ENCODE measurements at places on chromosomes 4 and X.

GRCh38 chrX:6852869-6853268, 294.6 kb upstream of the STS start:
- no peak for DNase-seq

- DNase-seq = peak; percentile 24
These were observed 114.5 kb upstream of the RBPJ start for GRCh38 chr4:26206339-26206738.

- no peak for DNase-seq
These were observed 60.8 kb downstream of the WDFY3 start for GRCh38 chr4:84905646-84906045.

DNA sequence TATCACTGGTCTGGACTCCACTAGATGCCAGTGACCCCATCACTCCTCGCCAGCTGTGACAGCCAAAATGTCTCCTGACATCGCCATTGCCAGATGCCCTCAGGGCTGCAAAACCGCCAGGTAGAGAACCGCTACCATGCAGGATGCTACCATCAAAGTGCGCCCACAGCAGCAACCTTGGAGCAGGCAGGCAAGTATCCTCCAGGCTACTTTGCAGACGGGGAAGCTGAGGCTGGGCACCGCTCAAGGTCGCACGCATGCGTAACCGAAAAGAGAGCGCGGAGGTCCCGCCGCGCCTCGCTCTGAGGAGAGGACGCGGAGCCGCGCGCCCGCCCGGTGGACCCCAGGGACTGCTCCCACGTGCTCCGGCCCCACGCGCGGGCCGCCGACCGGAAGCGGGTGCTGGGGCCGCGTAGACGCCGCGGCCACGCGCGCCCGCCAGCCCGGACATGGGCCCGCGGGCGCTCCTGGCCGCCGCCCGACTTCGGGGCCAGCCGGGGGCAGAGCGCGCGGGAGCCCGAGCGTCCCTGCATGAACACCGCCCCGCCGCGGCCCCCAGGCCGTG, at the start of gene STS:
TSS of gene STS (plus strand) at position 300 of the 565 bp plus-strand sequence. CDS start 105,488 bp downstream, outside the sequence.
- DNase-seq = peak; percentile 23

DNA sequence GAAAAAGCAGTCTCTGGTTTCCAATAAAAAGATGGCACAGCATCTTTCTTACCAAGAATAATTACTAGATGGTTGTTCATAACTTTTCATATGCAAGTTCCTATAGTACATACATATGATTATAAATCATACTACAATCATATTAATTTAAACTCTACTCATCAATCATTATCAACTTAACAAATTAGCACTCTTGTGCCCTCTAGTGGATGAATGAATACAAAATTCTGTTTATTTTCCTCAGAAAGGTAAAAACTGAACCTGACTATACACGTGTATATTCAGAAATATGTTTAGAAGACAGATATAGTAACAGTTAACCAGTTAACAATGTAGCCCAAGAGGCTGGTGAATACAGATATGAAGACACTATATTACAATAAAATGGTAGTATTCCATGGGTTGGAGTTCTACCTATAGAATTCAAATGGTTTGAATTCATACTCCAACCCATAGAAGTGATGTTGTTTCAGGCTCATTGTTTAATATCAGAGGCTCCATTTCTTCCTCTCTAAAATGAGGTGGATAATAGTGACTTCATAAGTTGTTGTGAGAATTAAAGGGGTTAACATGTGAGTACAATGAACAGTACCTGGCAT, 100.0 kb downstream of the ADAMTS3 start:
- no peak for DNase-seq

- no peak for DNase-seq
These were observed 73.7 kb downstream of the GATB start for GRCh38 chr4:151687021-151687640.
